ENCODE measurements at places on chromosomes 3 and 15. TPM values are rescaled to one million over a fixed set of nuclear protein-coding genes. Genes with fewer than 3 reads are reported as not detected.

KLHL6 gene
- total RNA-seq = 1.6 TPM

IL12A gene
- total RNA-seq = 0.09 TPM

CFAP91 gene
- total RNA-seq = 0.23 TPM

GATA2 gene
- total RNA-seq = 0.25 TPM

ERC2 gene
- total RNA-seq = 0.14 TPM

DNA sequence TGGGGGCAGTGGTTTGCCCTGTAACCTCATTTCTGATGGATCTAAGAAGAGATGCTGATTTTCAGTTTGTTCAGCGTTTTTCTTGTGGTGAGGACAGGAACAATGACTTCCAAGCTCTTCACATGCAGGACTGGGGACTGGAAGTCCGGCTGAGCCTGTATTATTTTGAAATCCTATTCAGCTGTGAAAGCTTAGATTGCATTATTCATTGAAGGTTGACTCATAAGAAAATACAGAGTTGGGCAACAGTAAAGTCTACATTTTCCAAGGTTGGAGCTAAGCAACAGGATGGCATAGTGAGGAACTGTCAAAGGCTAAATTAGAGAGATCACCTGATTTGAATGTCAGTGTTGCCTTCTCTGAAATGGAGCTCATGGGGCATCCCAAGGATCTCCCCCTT, 230.9 kb upstream of the FEZF2 start:
- no peaks in the 10 kb centered on the region for H3K27me3 ChIP-seq
- H3K4me1 ChIP-seq = no peaks in the 10 kb centered on the region
- DNase-seq = no peak
- H3K4me3 ChIP-seq = no peak overlapping the region
- H3K27ac ChIP-seq = no peak overlapping the region
- no peaks in the 10 kb centered on the region for H3K36me3 ChIP-seq

GRCh38 chr15:67940324-67940719, 100.5 kb upstream of the RNU6-1 start:
- H3K27ac ChIP-seq = no peak overlapping the region
- H3K4me1 ChIP-seq = no peaks in the 10 kb centered on the region
- H3K4me3 ChIP-seq = no peak overlapping the region

DNA sequence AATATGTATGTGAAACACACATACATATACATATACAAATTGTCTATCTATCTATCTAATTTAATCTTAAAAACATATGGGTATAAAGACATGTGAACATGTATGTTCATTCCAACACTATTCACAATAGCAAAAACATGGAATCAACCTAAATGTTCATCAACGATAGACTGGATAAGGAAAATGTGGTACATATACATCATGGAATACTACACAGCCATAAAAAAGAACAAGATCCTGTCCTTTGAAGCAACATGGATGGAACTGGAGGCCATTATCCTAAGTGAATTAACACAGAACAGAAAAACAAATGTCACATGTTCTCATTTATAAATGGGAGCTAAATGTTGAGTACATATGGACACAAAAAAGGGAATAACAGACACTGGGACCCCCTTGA, 5.8 kb downstream of the CCR9 start:
- no peak overlapping the region for H3K27ac ChIP-seq
- no peak for DNase-seq
- no peaks in the 10 kb centered on the region for H3K36me3 ChIP-seq
- no peak overlapping the region for H3K4me3 ChIP-seq

- no peak for DNase-seq
- H3K27ac ChIP-seq = no peak overlapping the region
- no peak overlapping the region for H3K4me3 ChIP-seq
- H3K36me3 ChIP-seq = no peaks in the 10 kb centered on the region
- no peaks in the 10 kb centered on the region for H3K4me1 ChIP-seq
Observed at GRCh38 chr3:98551236-98551635, 19.5 kb downstream of the GPR15 start.

DNA sequence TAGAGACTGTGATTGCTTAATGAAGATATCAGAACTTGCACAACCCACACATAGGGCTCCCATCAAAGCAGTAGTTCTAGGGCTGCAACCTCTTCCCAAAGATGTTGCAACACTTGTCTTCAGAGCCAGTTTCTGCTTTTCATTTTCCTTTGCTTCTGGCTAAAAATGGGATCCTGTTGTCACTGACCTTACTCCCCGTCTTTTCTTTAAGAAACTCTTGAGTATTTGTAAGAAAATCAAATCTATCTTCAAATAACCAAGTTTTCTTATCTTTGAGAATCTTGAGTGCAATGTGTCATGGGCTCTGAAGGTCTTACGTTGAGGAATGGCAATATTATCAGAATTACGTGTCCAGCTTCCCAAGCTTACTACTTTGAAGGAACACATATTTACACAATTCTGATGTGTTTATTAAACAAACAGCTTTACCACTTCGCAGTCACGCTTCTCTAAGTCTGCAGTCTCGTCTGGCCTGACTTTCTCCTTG, 24.1 kb downstream of the CACNA1D start:
- no peak overlapping the region for H3K4me3 ChIP-seq
- H3K27me3 ChIP-seq = no peaks in the 10 kb centered on the region
- peaks cover 10% of the 10 kb centered on the region for H3K4me1 ChIP-seq
- no peaks in the 10 kb centered on the region for H3K36me3 ChIP-seq
- H3K27ac ChIP-seq = no peak overlapping the region

- H3K4me3 ChIP-seq = no peak overlapping the region
- no peak overlapping the region for H3K27ac ChIP-seq
- H3K4me1 ChIP-seq = no peaks in the 10 kb centered on the region
- no peaks in the 10 kb centered on the region for H3K36me3 ChIP-seq
Observed at GRCh38 chr15:47565949-47566348, 151.4 kb upstream of the SEMA6D start.

GRCh38 chr3:126063358-126063965, 20.5 kb downstream of the SLC41A3 start:
- H3K36me3 ChIP-seq = no peaks in the 10 kb centered on the region
- no peak overlapping the region for H3K27ac ChIP-seq
- H3K4me3 ChIP-seq = no peak overlapping the region
- H3K27me3 ChIP-seq = no peaks in the 10 kb centered on the region

GRCh38 chr3:184417619-184418327, 37.9 kb downstream of the CHRD start:
- H3K27ac ChIP-seq = no peak overlapping the region
- H3K4me1 ChIP-seq = peaks cover 6% of the 10 kb centered on the region
- no peak overlapping the region for H3K4me3 ChIP-seq
- no peaks in the 10 kb centered on the region for H3K27me3 ChIP-seq
- H3K36me3 ChIP-seq = no peaks in the 10 kb centered on the region
- peak; percentile 64 for DNase-seq

DNA sequence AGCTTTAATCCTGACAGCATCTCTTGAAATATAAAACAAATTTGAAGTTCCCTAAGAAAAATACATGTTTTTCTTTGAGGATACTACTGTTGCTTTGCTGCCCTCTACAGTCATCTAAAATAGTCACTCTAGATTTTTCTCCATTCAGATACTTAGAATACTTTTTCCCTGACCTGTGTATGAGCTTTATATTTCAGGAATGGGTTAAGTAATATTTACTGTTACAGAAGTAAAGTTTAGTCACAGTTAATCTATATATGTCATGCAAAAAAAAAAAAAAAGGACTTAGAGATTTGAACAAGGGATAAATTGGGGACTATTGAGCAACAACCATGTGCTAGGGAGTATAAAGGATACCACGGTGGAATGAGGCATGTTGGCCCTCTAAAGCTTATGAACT, 8.8 kb downstream of the NECTIN3 start:
- H3K4me3 ChIP-seq = no peak overlapping the region
- H3K36me3 ChIP-seq = no peaks in the 10 kb centered on the region
- DNase-seq = no peak
- H3K4me1 ChIP-seq = peaks cover 7% of the 10 kb centered on the region

GRCh38 chr3:55343486-55344357, 143.4 kb downstream of the WNT5A start:
- H3K36me3 ChIP-seq = no peaks in the 10 kb centered on the region
- H3K27me3 ChIP-seq = no peaks in the 10 kb centered on the region
- H3K4me3 ChIP-seq = no peak overlapping the region
- H3K27ac ChIP-seq = no peak overlapping the region
- no peaks in the 10 kb centered on the region for H3K4me1 ChIP-seq
- DNase-seq = no peak

- H3K4me1 ChIP-seq = no peaks in the 10 kb centered on the region
- no peak overlapping the region for H3K4me3 ChIP-seq
- no peaks in the 10 kb centered on the region for H3K27me3 ChIP-seq
- H3K36me3 ChIP-seq = no peaks in the 10 kb centered on the region
- DNase-seq = no peak
Observed at GRCh38 chr15:64369078-64369607, 12.1 kb downstream of the PCLAF start.

Measured in liver (tissue), 10 donors.